ENCODE measurements at places on chromosomes 12 and 14.
A peak's percentile ranks its signal among the peaks of the same experiment; 100 is the strongest.

DNA sequence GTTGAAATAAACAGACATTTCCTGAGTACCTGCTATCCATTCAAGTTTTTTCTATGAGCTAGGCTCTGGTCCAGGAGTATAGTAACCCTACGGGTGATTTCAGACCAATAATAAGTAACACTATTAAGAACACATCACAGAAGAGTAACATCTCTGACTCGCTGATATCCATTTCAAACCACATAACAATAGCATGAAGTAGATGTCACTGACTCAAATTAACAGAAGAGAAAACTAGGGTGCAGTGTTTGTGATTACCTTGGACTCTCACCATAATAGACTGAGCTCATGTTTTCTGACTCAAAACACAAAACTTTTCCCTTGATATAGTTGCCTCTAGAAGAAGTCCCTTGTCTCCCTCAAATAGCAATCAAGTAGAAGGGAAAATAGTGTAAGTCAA is 423.0 kb downstream of the DIO2 start:
- DNase-seq: no peak

DNA sequence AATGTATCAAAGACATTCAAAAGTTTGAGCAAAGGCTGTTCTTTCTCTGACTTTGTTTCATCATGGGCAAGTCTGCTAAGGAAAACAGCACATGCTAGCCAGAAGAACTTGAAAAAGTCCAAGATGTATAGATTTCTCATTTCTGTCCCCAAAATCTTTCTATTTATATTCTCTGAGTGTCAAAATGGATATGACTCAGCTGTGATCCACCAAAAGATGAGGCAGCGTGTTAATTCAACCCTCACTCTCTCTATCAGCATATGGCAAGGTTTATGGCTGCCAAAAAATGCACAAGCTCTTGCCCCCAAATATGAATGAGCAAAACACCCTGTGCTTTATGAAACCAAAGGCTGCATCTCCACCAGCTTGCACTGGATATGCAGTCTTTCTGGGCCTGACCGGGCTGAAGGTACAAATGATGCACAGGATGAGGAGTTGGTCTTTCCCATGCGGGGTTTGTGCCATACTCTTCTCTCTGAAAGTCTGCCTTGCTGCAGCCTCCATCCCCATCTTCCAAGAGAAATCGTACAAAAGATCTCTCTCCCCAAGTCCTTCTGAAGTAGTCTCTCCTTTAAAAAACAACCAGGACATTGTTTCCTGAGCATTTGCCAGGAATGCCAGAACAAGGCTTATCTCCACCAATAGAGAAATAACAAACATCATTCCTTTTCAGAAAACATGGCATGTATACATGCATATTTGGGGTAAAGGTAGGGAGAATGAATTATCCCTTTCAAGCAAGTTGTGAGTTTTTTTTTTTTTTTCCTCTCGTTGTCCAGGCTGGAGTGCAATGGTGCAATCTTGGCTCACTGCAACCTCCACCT is 203.4 kb downstream of the TMX1 start:
- DNase-seq: no peak

DNA sequence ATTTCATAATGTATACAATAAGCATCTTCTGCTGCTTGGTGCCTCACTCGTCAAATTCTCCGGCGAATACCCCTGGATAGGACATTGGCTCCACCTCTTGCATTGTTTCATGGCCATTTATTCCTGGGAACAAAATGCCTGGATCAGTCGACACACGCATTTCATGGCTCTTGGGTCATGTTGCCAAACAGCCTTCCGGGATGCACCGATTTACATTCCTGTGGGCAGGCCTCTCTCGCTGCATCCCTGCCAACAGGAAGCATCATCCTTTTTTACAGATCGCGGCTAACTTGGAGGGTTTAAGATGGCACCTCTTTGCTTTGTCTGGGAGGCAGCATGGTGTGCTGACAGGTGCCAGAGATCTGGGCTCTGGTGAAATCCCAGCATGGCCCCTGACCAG is 32.7 kb upstream of the RIMBP2 start:
- DNase-seq: no peak

DNA sequence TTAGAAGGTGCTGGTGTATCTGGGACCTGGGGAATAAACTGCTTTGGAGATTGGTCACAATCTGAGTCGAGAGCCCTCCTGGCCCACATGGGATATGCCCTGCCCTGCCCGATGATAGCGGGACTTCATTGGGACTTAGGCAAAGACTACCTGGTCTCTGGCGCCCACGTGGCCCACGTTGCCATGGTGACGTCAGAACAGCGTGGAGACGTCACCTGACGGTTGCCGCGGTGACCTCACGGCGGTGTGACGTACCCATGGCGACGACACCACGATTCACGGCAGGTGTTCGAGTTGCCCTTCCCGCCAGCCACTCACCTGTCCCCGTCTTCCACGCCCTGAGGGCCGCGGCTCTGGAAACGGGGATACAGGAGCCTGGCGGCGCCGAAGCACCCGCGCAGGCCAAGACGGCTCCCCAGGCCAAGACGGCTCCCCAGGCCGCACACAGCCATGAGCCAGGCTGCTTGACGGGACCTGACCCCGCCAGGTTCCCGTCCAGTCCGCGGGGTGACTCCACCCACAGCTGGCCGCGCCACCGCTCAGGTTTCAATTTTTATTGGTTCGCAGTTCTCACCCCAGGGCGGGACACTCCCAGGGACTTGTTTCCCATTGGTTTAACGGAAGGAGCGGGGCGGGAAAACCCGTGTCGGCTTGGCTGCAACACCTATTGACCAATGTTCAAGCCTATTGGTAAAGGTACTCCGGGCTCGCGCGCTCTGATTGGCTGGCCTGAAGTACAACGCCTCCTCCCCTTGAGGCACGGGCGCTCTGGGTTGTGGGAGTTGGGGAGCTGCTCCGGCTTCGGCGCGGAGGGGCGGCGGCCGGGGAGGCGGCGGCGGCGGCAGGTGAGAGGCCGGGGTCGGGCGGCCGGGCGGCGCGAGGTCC is at the start of the genes MMAB and MVK:
TSS of gene MMAB (minus strand) at position 476 of the 885 bp plus-strand sequence. CDS start at position 452, 24 bp downstream.
TSS of gene MVK (plus strand) at position 766 of the 885 bp plus-strand sequence. CDS start 1,029 bp downstream, outside the sequence.
- peak; percentile 100 for DNase-seq

DNA sequence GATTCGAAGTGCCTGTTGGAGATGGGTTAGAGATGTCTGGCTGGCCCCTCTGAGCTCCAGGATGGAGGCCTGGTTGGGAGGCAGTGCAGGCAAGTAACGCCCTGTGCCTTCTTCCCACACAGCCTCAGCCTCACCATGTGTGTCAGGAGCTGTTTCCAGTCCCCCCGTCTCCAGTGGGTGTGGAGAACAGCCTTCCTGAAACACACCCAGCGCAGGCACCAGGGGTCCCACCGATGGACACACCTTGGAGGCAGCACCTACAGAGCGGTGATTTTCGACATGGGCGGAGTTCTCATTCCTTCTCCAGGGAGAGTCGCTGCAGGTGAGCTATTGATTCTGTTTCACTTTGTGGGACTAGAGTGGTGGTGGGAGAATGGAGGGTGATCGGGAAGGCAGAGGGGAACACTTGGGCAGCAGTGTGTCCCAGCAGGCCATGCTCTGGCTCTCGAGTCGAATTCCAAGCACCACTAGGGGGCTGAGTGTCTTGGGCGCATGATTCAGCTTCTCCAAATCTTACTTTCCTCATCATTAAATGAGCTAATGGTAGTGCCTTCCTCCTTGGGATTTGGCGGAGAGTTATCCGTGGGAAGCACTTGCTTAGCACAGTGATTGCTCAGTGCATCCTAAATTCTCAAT is 6.8 kb downstream of the ACAD10 start:
- peak; percentile 13 for DNase-seq

GRCh38 chr12:46187023-46187422 is 81.8 kb downstream of the SLC38A1 start:
- DNase-seq: peak; percentile 69

DNA sequence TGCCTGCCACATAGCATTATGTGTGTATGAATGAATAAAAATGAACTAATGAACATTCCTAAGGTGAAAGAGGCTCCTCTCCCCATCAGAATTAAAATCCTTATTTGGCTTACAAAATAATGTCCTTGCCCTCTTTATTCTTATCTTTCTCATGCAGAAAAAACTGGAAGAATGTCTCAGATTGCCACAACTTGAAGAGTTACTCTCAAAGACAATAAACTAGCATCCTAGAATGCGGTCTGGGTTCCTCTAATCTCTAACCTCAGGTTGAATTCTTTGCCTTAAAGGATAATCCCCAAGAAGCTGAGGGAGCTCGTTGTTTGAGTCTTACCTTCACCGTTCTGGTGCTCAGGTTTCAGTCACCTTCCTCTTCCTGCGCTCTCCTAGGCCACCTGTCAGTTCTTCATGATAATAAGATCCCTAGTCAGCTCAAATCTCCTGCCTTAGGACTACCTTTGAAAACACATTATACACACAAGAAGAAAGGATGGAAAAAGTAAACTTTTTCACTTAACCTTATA is 147.1 kb downstream of the PHLDA1 start:
- DNase-seq: no peak

DNA sequence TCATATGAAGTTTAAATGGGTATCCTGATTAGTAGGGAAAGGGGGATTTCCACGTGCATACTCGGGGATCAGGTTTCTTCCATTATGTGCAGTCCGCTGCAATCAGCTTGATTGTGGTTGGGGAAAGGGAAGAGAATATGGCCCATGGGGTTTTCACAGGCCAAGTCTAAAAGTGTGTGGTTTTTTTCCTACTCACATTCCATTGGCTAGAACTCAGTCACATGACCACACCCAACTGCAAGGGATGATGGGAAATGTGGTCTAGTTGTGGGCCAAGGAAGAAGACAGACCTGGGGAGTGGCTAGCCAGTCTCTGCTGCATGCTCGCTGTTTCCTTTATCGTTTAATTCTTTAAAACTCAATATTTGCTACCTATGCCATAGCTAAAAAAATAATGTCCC is 105.1 kb downstream of the PRIMA1 start:
- DNase-seq: no peak

GRCh38 chr12:110893956-110894355 is 26.4 kb downstream of the MYL2 start:
- no peak for DNase-seq

DNA sequence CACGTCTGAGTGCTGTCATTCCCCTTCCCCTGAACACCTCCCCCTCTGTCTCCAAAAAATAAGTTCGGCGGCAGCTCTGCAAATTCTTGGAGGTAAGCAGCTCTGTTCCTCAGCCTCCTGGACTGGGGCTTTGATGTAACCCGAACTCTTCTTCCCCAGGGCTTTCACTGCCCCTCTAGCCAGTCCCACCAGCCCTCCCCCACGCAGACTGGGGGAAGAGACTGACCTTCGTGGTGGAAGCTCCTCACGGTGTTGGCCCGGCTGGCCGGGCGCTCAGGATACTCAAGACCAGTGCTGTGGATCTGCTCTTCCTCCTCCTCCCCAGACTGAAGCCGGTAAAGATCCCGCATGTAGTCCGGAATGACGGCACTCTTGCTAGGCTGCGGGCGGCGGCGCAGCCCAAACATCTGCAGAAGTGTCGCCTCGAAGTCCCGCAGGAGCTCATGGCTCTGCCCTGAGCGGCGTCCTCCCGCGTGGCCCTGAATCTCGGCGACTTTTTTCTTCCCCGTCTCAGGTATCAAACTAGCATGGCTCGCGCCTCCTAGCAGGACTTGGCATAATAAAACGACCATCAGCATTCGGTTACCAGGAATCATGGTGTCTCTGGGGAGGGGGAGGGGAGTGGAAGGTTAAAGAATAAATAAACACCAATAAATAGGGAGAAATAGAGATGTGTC is 4.9 kb downstream of the BMP4 start:
- no peak for DNase-seq

DNA sequence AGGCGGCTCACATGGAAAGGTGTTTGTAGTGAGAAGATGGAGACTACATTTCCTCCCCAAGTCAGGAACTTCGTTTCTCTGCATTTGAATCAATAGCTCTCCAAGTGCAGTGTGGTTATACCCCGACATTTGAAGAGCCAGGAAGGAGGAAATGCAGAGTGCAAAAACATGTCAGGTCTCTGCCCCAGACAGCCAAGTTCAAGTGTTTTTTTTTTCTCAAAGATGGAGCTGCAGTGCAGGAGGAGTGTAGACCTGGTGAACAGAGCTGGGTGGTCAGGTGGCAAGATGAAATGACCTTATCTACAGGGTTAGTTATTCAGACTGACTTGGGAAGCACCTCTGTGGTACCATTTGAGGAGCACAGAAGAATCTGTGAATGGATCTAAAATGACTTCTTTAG is 21.3 kb downstream of the MLXIP start:
- no peak for DNase-seq

DNA sequence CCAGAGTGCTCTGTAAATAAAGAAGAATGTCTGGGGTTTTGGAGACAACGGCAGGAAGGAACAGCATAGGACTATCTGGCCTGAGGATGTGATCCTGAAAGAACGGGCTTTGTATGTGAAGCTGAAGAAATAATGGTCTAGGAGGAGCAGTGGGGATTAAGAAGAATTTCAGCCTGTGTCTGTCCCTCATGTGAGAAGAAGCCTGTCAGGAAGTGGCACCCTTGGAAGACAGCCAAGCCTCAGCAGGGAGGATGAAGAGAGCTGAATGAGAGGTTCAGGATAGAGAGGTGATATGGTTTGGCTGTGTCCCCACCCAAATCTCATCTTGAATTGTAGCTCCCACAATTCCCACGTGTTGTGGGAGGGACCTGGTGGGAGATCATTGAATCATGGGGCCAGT is 56.9 kb upstream of the TCL1A start:
- DNase-seq: no peak

DNA sequence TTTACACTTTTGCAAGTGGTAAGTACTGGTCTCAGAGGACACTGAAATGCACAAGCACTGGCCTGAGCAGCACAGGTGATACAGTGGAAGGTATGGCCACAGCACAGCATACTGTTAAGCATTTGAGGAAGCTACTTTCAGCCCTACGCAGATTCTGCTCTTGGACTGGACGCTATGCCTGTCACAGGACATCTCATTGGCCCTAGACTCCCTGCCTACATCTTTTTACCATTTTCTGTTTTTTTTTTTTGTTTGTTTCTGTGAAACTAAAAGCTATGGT is 144.2 kb upstream of the ABCD2 start:
- no peak for DNase-seq

All from HFFc6 (cell line).